ENCODE measurements at places on chromosomes 5 and 9.
A peak's percentile ranks its signal among the peaks of the same experiment; 100 is the strongest.

DNA sequence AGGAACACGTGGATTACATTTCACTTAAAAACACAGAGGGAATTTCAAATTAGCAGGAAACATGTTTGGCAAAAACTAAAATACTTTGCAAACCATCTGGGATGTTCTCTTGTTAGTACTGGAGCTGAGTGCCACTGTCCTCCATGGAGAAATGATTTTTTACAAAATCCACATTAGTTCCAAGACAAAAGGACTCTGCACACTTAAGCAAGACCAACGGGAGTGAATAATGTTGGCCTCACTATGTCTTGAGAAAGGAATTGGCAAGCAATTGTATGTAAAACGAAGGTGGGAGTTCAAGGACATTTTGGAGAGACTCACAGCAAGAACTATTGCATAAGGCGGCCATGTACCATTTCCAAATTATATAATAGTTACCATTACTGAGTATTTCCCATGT lies 547.5 kb downstream of the EBF1 start:
- no peak for DNase-seq

DNA sequence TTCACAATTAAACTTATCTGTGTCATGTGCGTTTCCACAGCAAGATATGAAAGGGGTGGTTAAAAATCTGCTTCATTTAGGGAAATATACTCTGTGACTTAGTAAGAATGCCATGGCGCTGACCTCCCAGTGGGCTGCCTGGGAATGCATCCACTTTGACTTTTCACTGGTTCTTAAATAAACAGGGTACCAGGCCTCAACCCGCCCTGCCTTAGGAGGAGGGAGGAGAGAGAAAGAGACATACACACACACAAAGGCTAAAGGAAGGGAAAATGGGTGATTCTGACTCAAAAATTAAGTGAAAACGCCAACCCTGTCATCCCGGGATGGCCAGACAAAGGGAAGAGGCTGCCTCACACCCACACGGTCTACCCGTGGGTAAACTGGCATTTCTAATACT lies 122.1 kb downstream of the EBF1 start:
- no peak for DNase-seq

DNA sequence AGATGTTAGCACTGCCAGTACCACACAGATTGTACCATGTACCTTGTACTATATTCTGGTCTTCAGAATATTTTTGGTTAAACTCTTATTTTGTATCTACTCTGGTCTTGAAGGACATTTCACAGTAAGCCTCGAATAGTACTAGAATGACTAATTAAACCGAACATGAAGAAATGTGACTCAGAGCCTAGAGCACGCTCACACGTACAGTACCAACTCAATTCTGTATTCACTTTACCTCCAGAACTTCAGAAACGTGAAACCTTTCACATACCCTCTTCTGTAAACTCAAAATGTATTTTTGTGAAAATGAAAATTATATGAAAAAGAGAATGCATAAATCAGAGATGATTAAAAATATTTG lies 112.8 kb downstream of the MVB12B start:
- DNase-seq: peak; percentile 65

GRCh38 chr5:159947708-159948358 lies 31.6 kb downstream of the ADRA1B start:
- DNase-seq: no peak

GRCh38 chr5:170293273-170293672 lies 4.3 kb downstream of the LCP2 start:
- DNase-seq: no peak

GRCh38 chr5:177531209-177531940 lies 14.6 kb upstream of the DDX41 start:
- DNase-seq: no peak

GRCh38 chr9:33721674-33722358 lies 73.5 kb upstream of the PRSS3 start:
- DNase-seq: peak; percentile 76

- no peak for DNase-seq
Observed at GRCh38 chr5:36740259-36740898, 134.0 kb downstream of the SLC1A3 start.

- DNase-seq: peak; percentile 62
Observed at GRCh38 chr5:37786862-37787519, 52.9 kb downstream of the GDNF start.

DNA sequence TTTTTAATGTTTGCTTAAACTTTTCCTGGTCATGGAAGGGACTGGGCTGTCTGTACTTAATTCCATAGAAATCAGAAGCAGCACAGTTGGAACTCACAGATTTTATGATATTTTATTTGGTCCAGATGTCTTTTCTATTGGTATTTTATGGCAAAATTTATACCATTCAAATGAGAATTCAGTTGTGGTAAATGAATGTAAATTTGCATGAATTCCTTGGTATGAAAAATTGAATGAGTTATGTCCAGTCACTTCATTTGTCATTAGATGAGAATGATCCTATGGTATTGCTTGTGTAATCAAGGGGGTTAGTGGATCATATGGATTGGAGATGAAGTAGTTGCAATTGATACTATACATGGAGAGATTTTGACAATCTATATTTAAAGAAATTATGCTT lies 188.0 kb downstream of the KDM4C start:
- DNase-seq: peak; percentile 24

GRCh38 chr9:87713278-87713987 lies 12.5 kb upstream of the CTSL start:
- peak; percentile 100 for DNase-seq

GRCh38 chr5:35898952-35899660 lies 39.3 kb downstream of the CAPSL start:
- no peak for DNase-seq

DNA sequence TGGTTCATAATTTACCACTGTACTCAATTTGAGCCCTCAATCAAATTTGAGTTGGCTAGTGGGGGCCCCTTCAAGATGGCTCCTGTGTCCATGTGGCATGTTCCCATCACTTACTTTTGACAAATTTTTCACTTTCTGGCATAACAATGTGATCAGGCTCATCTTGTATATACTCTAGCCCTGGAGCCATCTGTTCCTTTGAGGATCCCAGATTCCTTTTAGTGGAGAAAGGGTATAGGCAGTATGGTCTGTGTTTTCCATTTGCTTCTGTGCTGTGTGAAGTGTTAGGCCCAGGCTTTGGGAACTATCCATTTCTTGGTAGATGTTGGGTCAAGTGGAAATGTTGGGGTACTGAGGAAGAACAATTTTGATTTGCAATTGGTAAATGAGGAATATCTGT lies 45.7 kb downstream of the SH3GL2 start:
- no peak for DNase-seq

GRCh38 chr5:95087816-95088317 lies 197.0 kb downstream of the MCTP1 start:
- no peak for DNase-seq

GRCh38 chr5:3098821-3099220 lies 347.3 kb upstream of the IRX2 start:
- DNase-seq: no peak

- DNase-seq: no peak
Observed at GRCh38 chr9:89631384-89631783, 26.6 kb downstream of the GADD45G start.

- DNase-seq: no peak
Observed at GRCh38 chr9:38338342-38339018, 54.0 kb upstream of the ALDH1B1 start.

DNA sequence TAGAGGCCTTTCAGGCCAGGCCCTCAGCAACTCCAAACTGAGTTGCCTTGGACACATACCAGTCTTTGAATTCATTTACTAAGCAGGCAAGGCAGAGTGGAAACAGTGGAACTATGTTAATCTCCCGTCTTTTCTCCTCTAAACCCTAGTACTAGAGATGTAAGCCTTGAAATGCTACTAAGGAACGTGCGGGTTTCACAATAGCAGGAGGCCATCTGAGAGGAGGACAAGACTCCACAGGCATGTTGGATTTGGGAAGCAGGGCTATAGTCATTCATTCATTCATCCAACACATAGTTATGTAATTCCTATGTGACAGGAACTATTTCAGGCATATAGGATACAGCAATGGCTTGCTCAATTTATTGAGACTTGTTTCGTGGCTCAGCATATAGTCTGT lies 3.3 kb upstream of the OCLN start:
- DNase-seq: no peak

DNA sequence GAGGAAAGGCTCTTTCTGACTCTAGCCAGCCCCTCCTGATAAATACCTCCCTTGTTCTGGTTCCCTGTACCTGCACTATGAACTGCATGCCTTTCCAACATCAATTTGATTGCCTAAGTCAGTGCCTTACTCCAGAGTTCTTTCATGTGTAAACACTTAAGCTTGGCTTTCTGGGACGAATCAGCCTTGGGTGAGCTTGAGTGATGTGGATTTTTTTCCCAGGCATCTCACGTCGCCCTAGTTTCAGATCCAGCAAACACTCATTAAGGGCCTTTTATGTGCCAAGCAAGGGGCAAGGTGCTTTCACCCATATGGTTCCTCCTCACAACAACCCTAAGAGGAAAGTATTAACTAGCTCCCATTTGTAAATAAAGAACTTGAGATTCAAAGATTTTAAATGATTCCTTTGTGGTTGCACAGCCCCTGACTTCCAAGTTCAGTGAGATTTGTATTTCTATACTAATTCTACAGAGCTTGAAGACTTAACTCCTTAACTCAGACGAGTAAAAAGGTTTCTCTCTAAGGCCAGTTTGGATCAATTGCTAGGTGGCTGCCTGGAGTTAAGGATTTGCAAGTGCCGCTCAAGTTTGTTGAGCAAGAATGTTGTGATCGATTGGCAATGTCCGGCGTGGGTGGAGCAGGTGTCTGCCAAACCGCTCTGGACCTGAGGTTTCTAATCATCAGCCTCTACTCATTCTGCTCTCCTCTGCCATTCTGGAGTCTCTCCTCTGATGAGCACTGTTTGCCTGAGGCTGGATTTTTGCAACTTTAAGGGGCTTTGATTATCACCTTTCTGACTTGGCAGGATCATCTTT lies 20.2 kb upstream of the TJP2 start:
- DNase-seq: no peak

GRCh38 chr5:75720882-75721281 lies 3.6 kb upstream of the POC5 start:
- no peak for DNase-seq

DNA sequence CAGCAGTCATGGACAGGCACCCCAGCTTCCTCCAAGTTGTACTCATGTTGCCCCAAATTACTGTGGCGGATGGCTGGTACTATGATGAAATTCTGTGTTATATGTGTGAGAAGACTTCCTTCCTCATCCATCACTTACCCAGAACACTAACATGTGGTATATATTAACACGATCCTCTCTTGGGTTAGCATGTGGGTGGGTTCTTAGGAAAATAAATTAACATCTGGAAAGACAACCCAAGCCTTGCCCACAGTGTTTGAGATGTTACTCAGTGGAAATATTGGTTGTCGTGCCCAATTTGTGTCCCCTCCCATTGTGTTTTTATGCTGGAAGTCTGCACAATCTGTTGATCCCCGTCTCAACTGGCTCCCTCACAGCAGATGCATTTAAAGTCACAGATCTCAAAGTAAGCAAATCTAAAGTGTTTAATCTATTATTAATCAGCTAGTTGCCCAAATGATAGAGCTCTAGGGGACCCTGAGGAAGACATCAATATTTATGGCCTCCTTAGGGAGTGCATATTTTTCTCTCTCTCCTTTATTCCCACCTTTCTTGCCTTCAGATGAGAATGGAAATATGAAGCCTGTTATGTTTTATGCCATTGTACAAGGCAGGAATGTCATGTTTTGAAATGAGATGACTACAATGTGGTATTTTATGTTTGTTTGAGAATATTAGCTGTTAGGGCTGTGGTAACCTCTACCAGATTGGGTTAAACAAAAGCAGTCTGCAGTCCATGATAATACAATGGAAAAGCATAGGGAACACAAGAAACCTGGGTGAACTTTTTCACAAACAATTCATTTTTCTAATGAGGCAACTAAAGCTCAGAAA lies 93.9 kb downstream of the GRIA1 start:
- no peak for DNase-seq

- DNase-seq: no peak
Observed at GRCh38 chr9:126430124-126430523, 103.5 kb downstream of the MVB12B start.

- DNase-seq: no peak
Observed at GRCh38 chr5:66829358-66829674, 233.1 kb downstream of the MAST4 start.

GRCh38 chr5:150522504-150523414 lies 14.8 kb downstream of the NDST1 start:
- DNase-seq: no peak

DNA sequence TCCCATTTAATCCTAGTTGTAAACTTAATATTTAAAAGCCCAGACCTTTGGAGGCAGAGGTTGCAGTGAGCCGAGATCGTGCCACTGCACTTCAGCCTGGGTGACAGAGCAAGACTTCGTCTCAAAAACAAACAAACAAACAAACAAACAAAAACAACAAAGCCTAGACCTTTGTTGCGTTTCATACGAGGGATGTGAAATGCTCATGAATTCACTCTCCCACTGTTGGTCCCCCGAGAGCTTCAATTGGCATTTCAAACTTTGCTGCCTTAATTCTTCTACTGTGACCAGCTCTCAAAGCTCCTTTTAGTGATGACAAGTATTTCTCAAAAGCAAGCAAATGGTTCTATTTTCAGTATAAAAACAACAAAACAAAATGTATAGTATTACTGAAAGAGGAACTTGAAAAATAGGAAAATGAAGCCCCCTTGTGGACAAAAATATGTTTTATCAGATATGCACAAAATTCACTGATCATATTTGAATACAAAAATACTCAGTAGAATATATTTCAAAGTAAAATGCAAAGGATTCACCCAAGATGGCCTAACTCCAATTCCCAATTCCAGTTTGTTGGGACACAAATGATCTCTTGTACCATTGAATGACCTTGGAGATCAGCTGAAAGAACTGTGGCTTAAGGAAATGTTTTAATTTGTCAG lies 140.4 kb downstream of the ESM1 start:
- peak; percentile 46 for DNase-seq

DNA sequence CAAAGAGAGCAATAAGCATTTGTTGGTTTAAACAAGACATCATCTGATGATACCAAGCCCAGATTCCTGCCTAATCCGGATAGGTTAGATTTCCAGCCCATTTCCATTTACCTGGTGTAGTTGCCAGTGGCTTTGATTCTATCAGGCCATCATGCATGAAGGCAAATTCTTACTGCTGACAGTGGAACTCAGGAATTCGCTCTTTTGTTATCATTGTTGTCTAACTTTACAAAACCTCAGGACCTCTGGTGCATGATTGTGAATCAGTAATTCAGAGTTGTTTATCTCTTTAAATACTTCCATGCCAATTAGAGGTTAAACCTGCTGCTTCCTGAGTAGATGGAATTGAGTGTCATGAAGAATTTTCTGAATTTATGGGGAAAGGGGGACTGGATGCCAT lies 76.5 kb downstream of the C9orf152 start:
- DNase-seq: no peak

GRCh38 chr9:98964201-98964600 lies 20.5 kb downstream of the COL15A1 start:
- DNase-seq: no peak

GRCh38 chr5:56802205-56802604 lies 13.1 kb upstream of the MAP3K1 start:
- DNase-seq: no peak

GRCh38 chr5:31581498-31582099 lies 49.5 kb downstream of the C5orf22 start:
- DNase-seq: peak; percentile 63

GRCh38 chr5:76475385-76475784 lies 72.3 kb downstream of the IQGAP2 start:
- DNase-seq: no peak

Measured in RKO (cell line).